Urinary bladder (tissue), 4 donors: ENCODE measurements at places on chromosomes 1 and 21. TPM values are rescaled to one million over a fixed set of nuclear protein-coding genes. Genes with fewer than 3 reads are reported as not detected.
A peak's percentile ranks its signal among the peaks of the same experiment; 100 is the strongest.

The CELA3B gene
- total RNA-seq, result not detected

The GRHL3 gene
- total RNA-seq, result 15.1 TPM

The PYHIN1 gene
- 0.69 TPM for total RNA-seq

The TSPAN2 gene
- total RNA-seq, result 55.4 TPM

The TTC22 gene
- total RNA-seq, result 2.1 TPM

The PLCH2 gene
- 7.0 TPM for total RNA-seq

The IGFN1 gene
- total RNA-seq, result 0.69 TPM

The C1QA gene
- total RNA-seq, result 41.5 TPM

The BCL2L15 gene
- total RNA-seq, result 0.90 TPM

The HSD3B1 gene
- total RNA-seq, result not detected

DNA sequence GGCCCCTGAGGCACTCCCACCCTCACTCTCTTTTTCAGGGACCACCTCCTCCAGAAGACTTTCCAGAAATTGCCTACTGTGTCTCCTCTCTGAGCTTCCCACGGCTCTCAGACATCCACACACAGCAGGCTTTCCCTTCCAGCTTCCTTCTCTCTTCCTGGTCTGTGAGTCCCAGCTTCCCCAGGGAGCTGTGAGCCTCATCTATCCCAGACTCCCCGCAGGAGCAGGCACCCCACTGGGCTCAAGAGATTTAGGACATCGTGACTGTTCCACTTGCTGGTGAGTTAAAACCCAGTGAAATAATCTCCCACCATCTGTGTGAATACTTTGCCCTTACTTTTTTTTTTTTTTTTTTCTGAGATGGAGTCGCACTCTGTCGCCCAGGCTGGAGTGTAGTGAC is 22.0 kb upstream of the PRELP start:
- DNase-seq, result no peak

DNA sequence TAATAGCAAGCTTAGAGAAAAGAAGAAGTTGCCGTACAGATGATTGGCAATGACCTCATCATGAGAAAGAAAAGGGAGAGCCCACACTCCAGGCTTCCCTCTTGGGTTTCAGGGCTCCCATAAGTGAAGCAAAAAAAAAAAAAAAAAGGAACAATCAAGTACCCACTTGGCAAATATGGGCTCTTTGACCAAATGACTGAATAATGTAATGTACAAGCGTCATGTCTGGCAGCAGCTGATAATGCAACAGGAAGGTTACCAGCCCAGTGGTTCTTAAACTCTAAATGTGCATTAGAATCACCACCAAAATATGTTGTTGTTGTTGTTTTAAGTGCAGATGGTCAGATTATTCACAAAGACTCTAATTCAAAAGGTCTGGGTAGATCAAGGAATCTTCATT is 13.5 kb downstream of the TNFSF4 start:
- no peak for DNase-seq

DNA sequence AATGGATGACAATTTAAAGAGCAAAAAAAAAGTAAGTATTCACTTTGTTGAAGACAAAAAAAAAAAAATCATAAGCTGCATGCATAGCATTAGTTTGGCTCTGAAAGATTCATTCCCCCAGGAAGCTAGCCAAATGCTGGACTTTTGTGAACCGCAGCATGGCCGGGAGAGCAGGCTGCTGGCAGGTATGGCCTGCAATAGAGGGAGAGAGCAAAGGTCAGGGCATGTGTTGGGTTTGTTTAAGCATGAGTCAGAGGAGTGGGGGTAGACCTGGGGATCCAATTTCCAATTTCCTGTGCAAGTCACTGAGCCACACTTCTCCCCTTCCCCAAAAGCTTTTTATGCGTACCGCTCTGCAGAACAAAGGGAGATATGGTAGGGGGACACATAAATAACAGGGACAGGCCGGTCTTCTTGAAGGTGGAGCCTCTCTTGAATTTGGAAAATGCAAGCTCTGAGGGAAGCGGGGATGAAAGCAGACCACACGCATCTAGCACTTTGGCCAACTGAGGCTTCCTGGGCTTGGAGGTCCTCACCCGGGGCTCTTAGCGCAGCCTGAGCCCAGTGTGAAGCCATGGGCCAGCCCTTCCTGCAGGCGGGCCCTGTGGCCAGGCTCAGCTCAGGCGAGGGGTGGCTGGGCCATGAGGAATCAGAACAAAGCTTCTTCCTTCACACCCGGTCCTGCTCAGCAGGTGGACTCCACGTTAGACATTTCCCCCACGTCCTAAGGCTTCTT is 171.1 kb downstream of the TOMM20 start:
- DNase-seq, result no peak

- no peak for DNase-seq
Measured at GRCh38 chr1:209595599-209596285, 12.2 kb downstream of the CAMK1G start.

GRCh38 chr1:225963735-225964530 is 22.9 kb upstream of the LEFTY2 start:
- no peak for DNase-seq

DNA sequence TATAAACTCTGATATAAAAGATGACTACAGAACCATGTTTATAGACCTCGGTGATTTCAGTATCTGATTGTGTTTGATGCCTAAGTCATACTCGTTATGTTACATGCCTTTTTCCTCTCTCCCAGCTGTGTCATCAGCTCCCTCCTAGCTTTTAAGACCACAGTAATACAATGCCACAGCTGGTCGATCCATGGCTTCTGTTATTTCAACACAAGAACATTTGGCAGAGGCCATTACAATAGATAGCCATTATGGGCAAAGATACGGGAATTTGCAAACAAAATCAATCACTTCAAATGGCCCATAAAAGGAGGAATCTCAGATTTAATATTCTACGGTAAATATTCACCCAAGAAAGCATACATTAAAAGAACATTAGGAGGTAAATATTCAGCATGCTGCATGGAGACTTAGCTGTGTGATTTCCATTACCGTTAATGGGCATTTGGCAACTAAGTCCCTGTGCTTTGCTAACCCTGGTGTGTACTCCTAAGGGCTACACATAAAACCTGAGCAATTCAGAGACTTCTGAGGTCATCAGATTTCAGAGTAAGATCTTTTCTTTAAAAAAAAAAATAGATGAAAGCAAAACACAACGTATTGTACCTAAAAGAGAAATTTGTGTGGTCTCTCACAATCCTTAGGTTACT is 153.4 kb downstream of the PIGK start:
- DNase-seq, result no peak

DNA sequence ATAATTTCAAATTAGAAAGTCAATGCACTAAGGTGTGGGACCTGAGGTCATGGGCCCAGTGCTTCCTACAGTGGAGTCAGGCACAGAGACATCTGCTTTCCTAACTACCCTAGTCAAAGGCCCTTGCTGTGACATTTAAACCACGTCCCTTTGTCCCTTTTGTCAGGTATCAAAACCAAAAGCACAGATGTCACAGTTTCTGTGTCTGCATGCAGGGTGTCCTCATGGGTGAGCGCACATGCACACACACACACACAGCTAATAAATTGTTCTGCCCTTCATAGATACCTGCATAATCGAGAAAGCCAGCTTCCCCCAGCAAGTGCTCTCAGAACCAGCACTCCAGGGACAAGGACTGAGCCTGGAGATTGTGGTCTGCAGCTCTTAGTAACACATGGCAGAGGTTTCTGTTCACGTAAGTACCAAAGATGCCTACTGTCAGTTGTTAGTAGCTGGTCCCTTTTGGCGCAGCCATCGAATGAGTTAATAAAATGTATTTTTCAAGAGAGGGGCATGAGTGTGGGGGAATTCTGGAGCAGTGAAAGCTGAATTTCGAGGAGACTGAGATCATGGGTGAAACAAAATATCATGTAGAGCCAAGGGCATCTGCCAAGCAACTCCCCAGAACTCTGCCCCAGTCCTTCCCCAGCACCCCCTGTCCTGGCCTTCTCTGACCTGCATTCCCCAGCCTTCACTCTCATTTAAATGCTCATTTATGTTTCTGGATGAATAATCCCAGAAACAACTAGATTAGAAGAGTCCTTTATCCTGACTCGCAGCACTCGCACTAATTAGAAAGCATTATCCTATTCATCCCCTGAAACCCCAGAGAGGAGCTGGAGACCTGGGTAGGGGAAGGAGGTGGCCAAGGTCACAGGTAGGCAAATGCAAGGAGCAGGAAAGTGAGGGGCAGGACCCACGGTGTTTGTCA is 25.5 kb downstream of the TNR start:
- no peak for DNase-seq

DNA sequence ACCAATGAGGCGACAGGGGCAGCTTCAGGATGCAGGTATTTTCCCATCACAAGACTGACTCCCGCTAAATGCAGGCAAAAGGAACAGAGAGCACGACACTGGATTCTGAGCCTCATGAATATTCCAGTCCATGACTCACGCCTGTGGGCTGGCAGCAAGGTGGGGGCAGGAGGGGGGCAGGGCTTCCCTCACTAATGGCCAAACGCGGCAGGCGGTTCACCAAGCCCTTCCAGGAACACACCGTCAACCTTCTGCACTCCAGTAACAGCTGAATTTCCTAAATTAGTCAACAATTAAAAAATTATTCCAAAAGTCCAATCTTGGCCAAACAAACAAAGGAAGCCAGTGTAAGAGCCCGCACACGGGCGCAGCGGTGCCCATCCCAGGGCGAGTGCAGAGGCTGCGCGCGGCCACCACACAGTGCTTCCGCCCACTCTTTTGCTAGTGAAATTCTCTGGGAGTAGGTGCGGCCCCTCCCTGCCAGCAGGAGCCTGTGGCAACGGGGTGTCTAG is 12.5 kb upstream of the GPR153 start:
- DNase-seq, result no peak

DNA sequence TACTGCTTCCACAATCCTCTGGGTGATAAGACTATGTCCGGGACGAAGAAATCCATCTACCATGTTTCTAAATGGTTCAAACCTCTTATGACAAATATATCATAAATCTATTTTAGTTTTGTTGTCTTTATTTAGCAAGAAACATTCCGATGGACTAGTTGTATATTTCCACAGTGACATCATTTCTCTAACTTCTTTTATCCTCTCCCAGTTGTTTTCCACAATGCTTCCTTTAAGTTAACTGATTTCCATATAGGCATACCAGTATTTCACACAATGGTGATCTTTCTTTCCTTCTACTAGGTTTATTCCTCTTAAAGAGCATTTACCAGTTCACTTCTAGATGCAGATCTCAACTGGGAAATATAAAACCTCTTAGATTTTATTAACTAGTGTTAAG is 44.8 kb downstream of the USP1 start:
- DNase-seq, result no peak

DNA sequence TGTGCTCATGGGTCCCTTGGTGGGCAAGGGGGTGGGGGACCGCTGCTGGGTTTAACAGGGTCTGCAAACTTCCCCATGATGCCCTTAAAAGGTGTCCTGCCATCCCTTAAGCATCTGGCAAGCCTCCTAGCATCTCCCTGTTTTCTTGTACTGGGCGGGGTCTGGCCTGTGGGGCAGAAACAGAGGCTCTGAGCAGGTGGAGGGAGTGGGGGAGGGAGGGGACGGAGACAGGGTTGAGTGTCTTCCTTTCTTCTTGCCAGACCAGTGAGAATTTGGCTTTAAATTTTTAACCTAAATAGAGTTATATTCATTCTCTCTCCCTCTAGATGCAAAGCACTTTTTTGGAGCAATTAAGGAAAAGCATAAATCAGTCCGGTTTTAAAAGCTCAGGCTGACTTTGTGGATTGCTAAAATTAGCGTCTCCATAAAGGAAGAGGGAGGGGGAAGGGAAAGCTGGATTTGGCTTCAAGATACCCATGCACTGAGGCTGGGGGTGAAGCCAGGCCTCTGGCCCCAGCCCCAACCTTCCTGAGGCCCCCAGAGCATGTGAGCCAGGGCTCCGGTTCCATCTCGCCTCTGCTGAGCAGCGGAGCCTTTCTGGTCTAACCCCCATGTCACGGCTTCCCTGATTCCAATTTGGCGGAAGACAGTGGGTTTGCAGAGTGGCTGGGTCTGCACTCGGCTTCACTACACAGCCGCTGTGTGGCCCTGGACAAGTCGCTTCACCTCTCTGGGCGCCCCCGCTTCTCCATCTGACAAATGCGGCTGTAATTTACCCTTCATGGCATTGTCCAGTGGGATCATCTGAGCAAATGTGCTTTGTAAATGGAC is 25.3 kb downstream of the IGSF21 start:
- DNase-seq, result peak; percentile 62

- no peak for DNase-seq
Measured at GRCh38 chr1:110672753-110673108, 2.0 kb downstream of the KCNA3 start.

GRCh38 chr1:192506741-192507155 is 68.8 kb upstream of the RGS1 start:
- DNase-seq, result no peak

DNA sequence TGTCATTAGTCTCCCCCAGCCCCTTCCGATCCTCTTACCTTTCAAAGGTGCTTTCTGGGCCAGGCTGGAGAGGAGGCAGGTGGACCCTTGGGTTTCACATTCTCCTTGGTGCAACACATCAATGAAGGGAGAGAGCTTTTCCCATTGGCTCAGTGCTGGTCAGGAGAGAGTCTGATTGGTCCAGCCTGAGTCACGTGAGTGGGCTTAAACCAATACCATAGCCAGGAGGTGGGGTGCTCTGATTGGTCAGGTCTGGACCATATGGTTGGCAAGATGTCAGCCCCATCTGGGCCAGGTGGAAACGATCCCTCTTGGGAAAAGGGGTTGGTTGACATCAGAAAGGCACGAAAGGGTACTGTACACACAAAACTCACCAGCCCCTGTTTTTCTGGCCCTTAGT is 44.8 kb upstream of the ABCG1 start:
- no peak for DNase-seq

- no peak for DNase-seq
Measured at GRCh38 chr1:112417271-112417670, 21.3 kb downstream of the CTTNBP2NL start.
